NCI-H1105 (cell line): ENCODE measurements at places on chromosomes 2 and 18.

GRCh38 chr2:191176305-191176704 is 25.5 kb upstream of the STAT4 start:
- DNase-seq: no peak

GRCh38 chr2:179247318-179248023 is 17.2 kb downstream of the SESTD1 start:
- no peak for DNase-seq

- no peak for DNase-seq
These were observed 60.3 kb upstream of the LYPD6B start for GRCh38 chr2:148978026-148978685.

- DNase-seq: peak; percentile 67
These were observed 24.4 kb downstream of the LBH start for GRCh38 chr2:30255466-30256408.

DNA sequence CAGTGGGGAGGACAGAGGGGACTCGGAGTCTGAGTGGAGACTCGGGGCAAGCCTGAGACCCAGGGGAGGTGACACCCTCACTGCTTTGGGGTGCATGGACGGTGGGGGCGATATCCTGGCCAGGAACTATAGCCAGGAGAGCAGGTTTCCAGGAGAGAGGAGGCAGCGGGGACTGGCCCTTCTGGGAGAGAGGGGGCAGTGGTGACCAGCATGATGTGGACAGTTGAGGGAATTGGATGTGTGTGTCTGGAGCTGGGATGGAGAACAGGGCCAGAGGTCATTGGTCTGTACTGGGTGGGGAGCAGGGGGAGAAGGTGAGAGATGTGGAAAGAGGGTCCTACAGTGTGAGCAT is 63.6 kb downstream of the ACKR3 start:
- DNase-seq: no peak

GRCh38 chr2:128663371-128664050 is 344.8 kb upstream of the HS6ST1 start:
- DNase-seq: no peak

DNA sequence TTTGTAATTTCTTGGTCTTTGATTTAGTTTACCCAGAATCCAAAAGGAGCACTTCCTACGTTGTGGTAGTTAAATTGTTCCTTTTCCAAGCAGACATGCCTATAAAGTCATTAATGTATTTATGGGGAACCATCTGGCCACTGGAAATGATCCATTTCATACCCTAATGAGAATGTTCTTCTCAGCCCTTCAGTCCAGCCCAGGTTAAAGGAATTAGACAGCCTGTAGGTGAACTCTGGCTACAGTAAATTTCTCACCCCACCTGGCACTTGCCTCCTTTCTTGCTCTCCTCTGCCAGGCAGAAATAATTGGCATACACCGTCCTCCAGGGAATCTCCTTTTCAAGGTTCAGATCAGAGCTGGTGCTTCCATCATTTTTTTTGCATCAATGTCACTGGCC is 121.1 kb downstream of the SETBP1 start:
- DNase-seq: no peak

DNA sequence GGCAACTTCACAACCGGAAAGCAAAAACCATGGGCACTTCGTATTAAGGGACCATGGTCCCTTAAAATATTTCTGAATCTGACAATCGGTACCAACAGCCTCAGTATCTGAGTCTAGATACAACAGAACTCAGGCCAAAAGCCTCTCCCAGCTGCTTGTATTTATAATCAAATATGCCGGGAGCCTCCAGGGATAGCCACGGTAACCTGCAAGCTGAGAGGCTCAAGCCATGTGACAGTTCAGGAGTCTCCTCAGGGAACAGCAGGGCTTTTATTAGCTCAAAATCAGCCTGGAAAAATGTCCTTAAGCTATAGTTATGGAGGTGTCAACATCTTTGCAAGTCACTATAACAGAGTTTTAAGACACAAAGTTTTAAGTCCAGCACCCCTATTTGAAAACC is 352.8 kb upstream of the GYPC start:
- DNase-seq: no peak

GRCh38 chr2:157784823-157785175 is 91.3 kb downstream of the ACVR1 start:
- DNase-seq: no peak

DNA sequence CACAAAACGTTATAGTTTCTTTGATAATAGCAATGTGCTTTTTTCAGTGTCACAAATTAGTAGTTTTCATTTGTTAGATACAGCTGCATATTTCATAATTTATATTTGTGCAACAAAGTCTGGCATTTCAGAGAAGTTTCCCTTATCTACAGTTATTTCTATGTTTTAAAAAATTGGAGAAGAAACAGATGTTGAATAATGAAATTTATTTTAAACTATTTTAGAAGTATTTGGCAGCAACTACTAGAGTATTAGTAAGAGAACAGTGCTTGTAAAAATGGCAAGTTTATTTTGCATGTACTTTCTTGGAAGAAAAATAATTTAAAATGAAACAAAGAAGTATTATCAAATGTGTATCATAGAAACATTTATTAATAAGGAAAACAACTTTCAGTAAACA is 68.6 kb upstream of the COL5A2 start:
- no peak for DNase-seq

GRCh38 chr2:187989925-187990623 is 301.6 kb upstream of the GULP1 start:
- DNase-seq: no peak

DNA sequence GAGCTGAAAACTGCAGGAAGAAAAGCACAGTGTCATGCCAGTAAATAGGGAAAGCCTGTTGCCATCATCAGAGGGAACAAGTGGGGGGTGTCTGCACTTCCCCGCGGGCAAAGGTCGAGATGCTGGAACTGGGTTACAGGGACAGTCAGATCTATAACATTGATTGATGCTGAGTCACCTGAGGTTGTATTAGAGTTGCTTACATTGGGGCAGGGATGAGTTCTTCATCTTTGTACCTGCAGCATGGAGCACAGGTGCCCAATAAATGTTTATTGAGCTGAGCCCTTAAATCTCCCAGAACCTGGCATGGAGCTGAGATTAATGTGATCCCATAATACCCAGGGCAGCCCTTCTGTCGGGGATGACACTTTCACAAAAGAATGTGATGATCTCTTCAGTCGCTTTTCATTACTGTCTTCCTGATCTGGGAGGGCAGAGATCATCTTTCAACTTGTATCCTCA is 5.9 kb upstream of the RNF152 start:
- DNase-seq: no peak

DNA sequence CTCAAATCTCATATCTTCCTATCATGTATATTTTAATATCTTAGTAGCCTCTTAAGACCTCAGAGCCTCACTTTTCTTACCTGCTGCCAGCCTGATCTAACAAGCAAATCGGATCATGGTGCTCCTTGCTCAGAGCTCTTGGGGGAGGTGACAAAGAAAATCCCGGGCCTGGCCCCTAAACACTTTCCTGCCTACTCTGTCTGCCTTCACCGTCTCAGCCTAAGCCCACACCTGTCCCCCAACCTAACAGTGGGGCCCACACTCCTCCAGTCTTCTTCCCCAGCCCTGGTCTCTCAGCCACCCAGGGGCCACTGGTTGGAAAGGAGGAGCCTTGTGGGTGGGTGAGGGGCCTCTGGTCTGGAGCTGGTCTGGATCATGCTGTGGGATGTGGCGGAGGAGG is 207.3 kb downstream of the HAUS1 start:
- no peak for DNase-seq

DNA sequence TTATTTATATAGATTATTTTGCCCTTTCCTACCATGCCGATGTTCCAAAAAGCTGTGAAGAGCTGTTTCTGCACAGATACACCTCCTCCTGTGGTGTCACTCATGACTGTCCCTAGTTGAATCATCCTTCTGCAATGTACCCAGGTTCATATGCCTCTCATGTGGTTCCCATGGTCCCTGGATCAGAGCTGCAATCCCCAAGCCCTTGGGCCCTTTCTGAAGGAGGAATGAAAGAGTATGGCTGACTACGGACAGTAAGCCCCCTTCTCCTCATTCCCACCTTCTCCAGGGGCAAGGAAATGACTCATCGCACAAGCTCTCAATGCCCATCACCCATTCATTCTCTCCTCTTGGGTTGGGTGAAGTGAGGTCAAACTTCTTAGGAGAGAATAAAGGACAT is 63.9 kb upstream of the ACVR1 start:
- DNase-seq: no peak

- DNase-seq: no peak
These were observed 535.2 kb downstream of the METTL4 start for GRCh38 chr18:2036086-2036485.

GRCh38 chr2:111671426-111672150 is 212.4 kb downstream of the ANAPC1 start:
- no peak for DNase-seq

DNA sequence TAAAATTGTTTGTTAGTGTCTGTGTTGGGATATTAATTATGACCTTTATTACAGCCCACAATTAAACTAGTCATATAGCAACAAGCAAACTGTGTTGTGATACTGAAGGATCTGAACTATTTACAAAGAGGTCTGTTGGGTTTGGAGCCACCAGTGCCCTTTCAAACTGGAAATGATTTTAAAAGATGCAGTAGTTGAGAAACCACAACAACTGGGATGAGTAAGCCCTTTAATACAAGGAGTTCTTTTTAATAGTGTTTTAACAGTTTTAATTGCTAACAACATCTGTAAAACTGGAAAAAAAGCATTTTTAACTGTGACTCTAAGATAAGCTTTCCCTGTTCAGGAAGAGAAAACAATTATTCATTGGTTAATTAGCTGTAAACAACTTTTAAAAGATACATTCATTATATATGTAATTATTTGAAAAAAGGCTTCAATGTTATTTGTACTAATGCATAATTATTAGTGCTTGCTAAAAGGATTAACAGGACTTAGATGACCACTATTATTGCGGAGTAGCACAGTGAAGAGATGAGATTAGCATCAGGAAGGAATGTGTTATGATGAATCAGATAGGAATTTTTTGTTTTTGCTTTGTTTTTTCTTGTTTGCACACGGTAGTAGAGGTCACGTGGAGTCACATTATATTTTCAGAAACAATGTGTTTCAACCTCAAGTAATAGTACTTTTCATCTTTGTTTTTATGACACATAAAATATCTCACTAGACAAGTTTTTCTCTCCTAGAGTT is 392.7 kb upstream of the FANCL start:
- DNase-seq: no peak

DNA sequence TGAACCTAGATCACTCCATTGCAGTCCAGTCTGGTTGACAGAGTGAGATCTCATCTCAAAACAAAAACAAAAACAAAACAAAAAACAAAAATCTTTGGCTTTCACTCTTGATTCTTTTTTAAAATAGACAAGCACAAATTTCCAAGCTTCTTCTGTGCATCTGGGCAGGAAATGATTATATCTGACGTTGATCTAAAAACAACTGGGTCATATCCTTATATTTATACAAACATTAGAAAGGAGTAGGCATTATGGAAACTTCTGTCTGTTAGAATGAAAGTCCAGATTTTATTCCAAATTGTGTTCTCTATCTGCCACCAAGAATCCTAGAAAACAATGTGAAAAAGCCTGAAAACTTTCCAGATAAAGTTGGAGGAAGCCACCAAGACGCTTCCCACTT is 26.2 kb upstream of the PMAIP1 start:
- no peak for DNase-seq

GRCh38 chr18:3679241-3679640 is 229.3 kb downstream of the TGIF1 start:
- DNase-seq: no peak

DNA sequence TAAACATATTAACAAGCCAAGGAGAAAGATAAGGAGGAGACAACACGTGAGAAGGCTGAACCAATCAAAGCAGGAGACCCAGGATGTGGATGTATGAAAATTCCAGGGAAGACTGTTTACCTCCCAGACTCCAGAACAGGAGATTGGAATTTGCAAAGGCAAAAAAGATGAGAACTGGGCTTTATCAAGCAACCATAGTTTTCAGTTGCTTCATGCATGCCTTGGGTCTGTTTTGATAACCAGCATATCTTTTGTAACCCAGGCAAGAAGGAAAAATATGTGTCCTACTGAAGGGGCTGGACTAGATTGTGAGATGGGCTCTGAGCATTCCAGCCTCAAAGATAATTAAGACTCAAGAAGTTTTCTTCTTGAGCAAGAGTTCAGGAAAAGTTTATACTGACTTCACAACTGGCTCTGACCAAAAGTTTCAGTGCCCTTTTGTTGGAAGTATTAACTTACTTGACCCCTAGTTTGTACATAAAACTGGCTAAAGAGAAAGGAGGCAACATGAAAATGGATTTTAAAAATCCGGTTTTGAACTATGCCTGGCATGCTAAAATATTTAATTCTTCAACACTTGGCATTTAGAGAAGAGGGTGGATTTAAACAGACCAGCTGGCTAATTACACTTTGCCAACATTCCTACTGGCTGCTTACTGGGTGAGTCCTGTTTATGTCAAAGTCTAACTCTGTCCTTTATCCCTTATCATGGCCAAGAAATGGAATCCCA is 79.3 kb upstream of the CD28 start:
- no peak for DNase-seq

DNA sequence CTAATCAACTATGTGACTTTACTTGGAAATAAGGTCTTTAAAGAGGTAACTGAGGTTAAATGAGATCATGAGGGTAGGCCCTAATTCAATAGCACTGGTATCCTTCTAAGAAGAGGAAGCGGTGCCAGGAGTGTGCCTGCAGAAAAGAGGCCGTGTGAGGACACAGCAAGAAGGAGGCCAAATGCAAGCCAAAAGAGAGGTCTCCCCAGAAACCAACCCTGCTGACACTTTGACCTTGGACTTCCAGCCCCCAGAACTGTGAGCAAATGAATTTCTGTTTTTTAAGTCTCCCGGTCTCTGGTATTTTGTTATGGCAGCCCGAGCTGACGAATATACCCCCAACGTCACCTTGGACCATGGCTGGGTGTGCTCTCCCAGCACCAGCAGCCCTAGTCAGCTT is 257.5 kb upstream of the NCKAP5 start:
- no peak for DNase-seq

GRCh38 chr18:58601468-58602266 is 27.2 kb downstream of the ALPK2 start:
- DNase-seq: no peak

DNA sequence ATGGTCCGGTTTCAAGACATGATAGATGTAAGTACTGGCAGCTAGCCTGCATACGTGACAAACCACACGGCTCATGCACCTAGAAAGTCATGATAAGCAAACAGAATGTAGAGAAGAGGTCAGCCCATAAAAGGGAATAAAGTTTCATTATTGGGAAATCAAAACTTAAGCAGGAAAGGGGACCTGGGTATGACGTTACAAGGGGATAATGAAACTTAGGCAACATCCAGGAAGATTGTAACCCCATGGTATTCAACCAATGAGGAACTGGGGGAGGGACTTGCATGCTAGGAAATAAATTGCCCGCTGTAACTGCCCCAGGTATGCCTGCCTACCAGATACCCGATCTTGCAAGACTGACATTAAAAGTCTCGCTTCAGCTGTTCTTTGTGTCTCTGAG is 1679.0 kb downstream of the SUCLG1 start:
- DNase-seq: no peak

- no peak for DNase-seq
These were observed 82.3 kb upstream of the CDC42EP3 start for GRCh38 chr2:37753758-37754157.
